LoVo (cell line): ENCODE measurements at places on chromosomes 1 and 21.

- peak; percentile 72 for DNase-seq
Observed at GRCh38 chr1:224106568-224107281, 7.2 kb upstream of the FBXO28 start.

DNA sequence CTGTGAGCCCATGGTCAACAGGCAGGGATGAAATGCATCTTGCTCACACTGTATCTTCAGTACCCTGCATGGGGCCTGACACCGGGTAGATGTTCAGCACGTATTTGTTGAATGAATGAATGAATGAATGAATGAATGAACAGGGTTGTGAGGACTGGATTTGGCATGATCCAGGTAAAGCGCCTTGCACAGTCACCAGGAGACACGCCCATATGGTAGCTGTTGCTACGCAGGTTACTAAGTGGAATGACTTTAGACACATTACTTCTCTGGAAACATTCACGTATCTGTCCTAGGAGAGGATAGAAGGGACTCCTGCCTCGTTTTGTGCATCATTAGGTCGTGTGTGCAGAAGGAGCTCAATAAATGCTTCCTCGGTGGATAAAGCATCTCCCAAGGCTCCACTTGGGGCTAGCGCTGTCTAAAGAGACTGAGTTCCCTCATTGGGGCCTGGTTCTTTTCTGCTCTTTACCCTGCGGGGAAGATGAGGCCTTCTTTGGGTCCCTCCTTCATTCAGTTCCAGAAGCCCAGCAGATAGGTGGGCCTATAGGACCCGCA lies 54.2 kb downstream of the NDUFS5 start:
- no peak for DNase-seq

- DNase-seq, result no peak
Observed at GRCh38 chr1:145947551-145947950, 10.3 kb downstream of the LIX1L start.

GRCh38 chr1:185532856-185533255 lies 201.3 kb upstream of the HMCN1 start:
- DNase-seq, result no peak

- no peak for DNase-seq
Observed at GRCh38 chr21:23308741-23309140, 2298.5 kb downstream of the MRPL39 start.

- DNase-seq, result no peak
Observed at GRCh38 chr21:25639551-25640201, 618 bp downstream of the JAM2 start.

GRCh38 chr1:44025816-44026215 lies 5.4 kb downstream of the SLC6A9 start:
- DNase-seq, result no peak

DNA sequence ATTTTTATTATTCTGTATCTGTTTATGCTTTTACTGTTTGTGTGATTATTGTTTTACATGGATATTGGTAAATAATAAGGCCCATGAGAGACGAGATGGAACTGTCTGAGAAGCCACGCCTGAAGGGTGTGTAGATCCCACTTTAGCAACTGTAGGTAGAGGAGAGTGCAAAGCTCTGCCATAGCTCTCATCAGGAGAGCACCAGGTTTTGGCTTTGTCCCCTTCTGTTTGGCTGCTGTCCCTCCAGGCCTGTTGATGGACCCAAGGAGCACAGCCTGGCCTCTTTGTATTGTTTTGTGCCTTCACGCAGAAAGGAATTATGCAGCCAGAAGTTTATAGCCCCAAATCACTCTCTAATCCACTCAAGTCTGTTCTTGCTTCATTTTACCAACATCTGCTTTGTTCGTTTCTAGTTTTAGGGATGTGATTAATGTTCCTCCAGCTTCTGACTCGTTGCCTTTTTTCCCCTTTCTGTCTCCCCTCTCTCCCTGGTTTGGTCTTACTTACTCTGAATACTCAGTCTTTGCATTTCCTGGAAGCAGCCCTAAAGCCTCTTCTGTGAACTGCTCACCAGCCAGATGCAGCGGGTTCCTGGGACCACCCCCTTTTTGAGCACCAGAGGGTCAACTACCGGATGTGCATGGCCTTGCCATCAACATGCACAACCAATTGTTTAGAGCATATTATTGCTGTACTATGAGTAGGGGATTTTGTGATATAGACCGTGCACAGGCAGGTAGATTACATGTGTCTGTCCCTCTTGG lies 127.3 kb downstream of the HHAT start:
- DNase-seq, result no peak

GRCh38 chr21:39483917-39484316 lies 32.1 kb downstream of the SH3BGR start:
- DNase-seq, result peak; percentile 2

- no peak for DNase-seq
Observed at GRCh38 chr21:26962621-26963181, 4.2 kb downstream of the ADAMTS5 start.

GRCh38 chr1:19462781-19463503 lies 22.4 kb downstream of the CAPZB start:
- DNase-seq, result no peak

DNA sequence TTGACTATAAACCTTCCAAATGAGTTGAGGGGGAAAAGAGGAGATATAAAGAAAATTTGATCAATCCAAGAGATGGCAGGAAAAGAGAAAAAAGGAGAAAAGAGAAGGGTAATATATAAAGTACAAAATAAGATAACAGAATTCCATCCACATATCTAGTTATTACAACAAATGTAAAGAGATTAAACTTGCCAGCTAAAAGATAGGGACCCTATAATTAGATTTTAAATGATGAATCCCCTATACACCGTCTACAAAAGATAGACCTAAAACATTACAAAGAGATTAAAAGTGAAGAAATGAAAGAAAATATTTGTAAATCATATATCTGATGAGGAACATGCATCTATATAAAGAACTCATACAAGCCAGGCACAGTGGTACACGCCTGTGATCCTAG lies 63.1 kb downstream of the CHD5 start:
- DNase-seq, result no peak

- no peak for DNase-seq
Observed at GRCh38 chr1:156444407-156445001, 56.1 kb downstream of the MEF2D start.

- DNase-seq, result no peak
Observed at GRCh38 chr1:200473698-200474371, 64.0 kb upstream of the ZNF281 start.

GRCh38 chr21:34871026-34871908 lies 177.8 kb downstream of the RUNX1 start:
- DNase-seq, result no peak

- DNase-seq, result no peak
Observed at GRCh38 chr1:240801442-240801841, 189.5 kb upstream of the GREM2 start.

- DNase-seq, result no peak
Observed at GRCh38 chr1:178389441-178389840, 107.3 kb downstream of the CLEC20A start.

DNA sequence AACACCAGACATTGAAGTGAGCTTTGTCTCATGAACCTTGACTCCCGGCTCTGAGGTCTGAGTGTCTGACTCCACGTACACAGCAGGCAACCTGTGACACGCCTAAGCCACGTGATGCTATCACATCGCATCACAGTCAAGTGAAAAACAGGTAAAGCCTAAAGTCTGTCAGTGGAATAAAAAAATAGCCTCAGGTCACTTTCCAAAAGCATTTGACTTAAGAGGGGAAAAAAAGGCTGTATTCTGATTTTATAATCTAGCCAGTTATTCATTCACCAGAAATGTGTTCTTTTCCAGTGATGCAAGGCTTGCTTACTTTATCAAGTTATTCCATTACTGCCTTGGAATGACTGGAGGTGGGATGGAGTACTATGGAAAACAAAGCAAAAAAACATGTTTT lies 163.2 kb upstream of the HMCN1 start:
- DNase-seq, result no peak

GRCh38 chr1:236800002-236800620 lies 5.0 kb downstream of the MTR start:
- DNase-seq, result no peak

GRCh38 chr21:14438211-14438610 lies 55.3 kb upstream of the HSPA13 start:
- DNase-seq, result no peak

- DNase-seq, result no peak
Observed at GRCh38 chr1:231206856-231207255, 34.2 kb upstream of the GNPAT start.

- no peak for DNase-seq
Observed at GRCh38 chr1:89538361-89538760, 13.7 kb downstream of the LRRC8B start.

GRCh38 chr21:43578677-43579303 lies 80.5 kb downstream of the HSF2BP start:
- DNase-seq, result no peak

DNA sequence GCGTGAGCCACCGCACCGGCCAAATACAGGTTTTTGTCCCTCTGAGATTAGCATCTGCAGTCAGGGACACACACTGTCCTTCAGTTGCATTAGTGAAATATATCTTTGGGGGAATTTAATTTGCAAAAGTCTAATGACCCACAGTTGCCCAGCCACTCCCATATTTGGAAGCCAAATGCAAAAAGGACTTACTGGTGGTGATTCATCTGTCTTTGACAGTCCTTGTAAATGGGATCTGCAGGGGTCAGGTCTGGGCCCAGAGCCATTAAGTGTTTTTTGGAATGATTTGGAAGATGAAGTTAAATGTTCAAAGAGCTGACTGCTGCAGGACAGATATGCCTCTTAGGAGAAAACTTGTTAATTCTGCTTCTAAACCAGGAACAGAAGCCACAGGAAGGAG lies 44.6 kb upstream of the DNASE2B start:
- peak; percentile 2 for DNase-seq

DNA sequence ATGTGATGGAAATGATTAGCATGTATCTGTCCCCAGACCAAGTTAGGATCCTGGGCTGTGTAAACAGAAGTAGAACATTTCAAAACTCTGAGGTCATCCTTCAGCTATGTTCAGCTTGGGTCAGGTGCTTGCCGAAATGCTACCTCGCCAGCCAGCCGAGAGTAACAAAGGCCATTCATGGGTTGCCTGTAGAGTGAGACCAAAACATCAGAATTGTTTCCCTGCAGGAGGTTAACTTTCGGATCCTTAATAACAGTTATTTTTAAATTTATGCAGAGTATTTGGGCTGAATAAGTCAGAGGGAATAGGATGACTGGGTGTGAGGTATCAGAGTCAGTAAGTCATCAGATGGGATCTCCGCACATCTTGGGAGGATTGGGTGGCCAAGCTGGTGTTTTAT lies 35.6 kb downstream of the SMYD2 start:
- no peak for DNase-seq

DNA sequence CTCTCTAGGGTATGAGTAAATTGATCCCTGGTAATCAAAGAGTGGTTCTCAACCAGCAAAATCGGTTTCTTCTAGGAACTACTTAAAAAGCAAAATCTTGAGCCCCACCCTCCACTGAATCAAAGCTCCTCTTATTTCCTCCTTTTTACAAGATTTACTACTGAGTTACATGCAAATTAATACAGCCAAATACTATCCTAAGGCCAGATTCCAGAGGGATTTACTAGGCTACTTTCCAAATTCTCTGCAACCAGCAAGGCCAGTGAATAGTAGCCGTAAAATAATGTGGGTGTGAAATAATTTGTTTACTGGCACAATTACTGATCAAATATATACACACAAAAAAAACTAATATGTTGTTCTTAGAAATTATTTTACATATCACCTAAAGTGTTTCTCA lies 1583.8 kb downstream of the NCAM2 start:
- no peak for DNase-seq

DNA sequence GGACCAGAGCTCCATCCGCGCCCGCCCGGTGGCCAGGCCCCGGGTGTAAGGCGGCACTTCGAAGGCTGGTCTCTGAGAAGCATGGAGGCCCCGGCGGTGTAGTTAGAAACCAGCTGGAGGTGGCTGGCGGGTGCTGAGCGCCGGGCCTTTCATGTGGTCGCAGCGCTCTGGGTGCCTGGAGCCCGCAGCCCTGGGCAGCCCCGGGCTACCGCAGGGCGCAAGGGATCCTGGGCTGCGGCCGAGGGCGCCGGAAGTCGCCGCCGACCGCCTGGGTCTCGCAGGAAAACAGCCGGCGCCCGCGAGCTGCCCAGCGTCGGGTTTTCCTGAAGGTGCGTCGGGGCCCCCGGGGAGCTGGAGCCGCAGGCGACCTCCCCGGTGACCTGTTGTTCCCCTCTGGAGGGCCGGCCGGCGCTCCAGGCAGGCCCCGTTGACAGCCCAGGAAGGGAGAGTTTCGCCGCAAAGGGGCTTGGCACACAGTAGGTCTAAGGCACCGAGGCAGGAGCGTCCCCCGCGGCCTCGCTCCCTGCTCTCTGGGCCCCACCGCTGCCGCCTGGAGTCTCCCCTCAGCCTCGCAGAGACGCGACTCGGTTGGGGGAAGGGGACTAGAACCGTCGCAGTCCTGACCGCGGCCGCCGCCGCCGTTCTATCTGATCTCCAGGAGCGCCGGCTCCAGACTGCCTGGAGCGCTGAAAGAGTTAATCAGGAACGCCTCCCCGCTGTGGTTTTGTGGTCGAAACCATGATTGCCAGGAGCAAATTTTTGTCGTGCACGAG lies 2.7 kb downstream of the GRHL3 start:
- DNase-seq, result peak; percentile 91

DNA sequence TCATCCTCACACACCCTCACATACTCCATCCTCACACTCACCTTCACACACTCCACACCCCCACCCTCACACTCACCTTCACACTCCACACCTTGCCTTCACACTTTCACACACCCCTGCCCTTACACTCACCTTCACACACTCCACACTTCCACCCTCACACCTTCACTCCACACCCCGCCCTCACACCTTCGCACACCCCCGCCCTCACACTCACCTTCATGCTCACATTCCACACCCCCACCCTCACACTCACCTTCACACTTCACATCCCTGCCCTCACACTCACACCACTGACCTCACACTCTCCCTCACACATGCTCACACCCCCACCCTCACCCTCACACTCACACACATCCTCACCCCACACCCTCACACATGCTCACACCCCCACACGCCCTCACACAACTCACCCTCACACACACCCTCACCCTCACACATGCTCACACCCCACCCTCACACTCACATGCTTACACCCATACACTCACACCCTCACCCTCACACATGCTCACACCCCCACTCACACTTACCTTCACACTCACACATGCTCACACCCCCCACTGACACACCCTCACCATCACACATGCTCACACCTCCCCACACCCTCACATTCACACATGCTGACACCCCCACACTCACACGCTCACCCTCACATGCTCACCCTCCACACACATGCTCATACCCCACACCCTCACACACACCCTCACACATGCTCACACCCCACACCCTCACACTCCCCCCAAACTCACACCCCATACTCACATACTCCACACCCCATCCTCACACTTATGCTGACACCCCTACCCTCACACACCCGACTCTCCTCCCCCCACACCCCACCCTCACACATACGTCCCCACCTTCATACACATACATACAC lies 44.5 kb upstream of the EDN2 start:
- no peak for DNase-seq

GRCh38 chr1:9875636-9876000 lies 34.5 kb downstream of the CTNNBIP1 start:
- no peak for DNase-seq
